Forelimb muscle (tissue), 1 donor: ENCODE measurements at places on chromosomes 11 and 22. TPM values are rescaled to one million over a fixed set of nuclear protein-coding genes. Genes with fewer than 3 reads are reported as not detected.

The C11orf16 gene
- not detected for polyA plus RNA-seq

The TUBA8 gene
- polyA plus RNA-seq: 25.1 TPM

The RAPSN gene
- 93.1 TPM for polyA plus RNA-seq

The POTEH gene
- polyA plus RNA-seq: not detected
